Stimulated activated CD4-positive, alpha-beta T cell treated with anti-CD3 and anti-CD28 coated beads, Interleukin-12 subunit alpha, Interleukin-12 subunit beta, amount 100 ng/mL, for 24 hours (primary cell): ENCODE measurements at places on chromosomes 3 and 15.

DNA sequence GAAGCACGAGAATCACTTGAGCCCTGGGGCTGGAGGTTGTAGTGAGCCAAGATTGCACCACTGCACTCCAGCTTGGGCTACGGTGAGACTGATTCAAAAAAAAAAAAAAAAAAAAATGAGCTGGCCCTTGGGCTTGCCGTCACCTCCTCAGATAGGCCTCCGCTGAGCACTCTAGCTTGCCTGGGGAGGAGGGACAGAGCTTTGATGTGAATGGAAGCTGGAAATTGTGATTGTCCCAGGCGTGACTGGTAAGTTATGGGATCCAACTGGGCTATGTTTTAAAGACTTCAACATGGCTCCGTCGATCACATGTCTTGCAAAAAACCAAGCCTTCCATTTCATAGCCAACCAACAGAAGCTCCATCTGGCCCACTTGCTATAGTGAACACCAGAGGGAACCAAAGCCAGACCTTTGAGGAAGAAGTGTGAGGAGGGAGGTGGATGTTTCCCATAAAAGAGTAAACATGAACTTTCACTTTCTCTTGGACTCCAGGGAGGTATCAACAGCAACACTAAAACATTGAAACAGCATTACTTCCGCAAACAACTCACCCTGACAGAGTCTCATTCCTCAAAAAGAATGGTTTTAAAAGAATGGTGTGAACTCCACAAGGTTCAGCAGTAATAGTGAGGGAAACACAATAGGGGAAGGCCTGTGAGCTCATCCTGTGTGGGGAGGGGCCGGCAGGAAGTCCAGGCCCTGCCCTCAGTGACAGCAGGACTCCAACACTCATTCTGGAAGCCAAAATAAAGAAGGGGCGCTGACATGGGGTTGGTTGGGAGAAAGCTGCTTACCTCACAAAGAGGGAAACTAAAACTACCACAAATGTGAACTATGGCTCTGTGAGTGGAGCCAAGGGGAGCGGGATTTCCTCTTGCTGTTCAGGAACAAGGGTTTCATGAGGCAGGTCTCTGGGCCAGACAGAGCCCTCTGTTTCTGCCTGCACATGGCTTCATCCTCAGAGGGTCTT is 59.2 kb upstream of the IL12A start:
- no peak for DNase-seq

DNA sequence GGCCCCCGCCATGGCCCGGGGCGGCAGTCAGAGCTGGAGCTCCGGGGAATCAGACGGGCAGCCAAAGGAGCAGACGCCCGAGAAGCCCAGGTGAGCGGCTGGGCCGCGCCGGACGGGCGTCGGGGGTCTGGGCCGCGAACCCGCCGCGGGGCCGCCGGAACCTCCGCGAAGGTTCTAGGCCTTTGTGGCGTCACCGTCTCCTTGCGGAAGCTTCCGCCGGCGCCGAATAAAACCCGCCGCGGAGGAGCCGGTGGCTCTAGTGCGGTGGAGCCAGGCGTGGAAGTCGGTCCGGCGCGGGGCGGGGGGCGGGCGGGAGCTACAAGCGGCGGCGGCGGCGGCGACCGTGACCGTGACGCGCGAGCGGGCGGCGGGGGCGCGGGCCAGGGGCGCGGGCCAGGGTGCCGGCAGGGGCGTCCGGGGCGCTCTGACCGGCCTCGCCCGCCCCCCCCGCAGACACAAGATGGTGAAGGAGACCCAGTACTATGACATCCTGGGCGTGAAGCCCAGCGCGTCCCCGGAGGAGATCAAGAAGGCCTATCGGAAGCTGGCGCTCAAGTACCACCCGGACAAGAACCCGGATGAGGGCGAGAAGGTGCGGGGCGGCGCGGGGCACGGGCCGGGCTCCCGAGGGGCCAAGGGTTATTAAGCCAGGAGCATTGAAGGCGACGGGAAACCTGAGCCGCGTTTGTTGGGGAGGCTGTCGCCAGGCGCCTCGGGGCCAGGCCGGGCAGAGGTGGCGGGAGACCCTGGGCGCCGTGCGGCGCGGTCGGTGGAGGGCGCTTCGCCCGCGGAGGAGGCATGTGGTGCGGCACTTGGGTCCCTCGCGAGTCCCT is at the start of gene DNAJA4:
TSS of gene DNAJA4 (plus strand) at position 259 of the 833 bp plus-strand sequence. CDS start at position 461, 202 bp downstream.
- peak; percentile 26 for DNase-seq

GRCh38 chr3:30075514-30075913 is 530.9 kb upstream of the TGFBR2 start:
- DNase-seq, result no peak

GRCh38 chr3:65776494-65776893 is 262.2 kb downstream of the MAGI1 start:
- DNase-seq, result no peak

GRCh38 chr15:54017251-54017650 is 39.0 kb downstream of the UNC13C start:
- no peak for DNase-seq

DNA sequence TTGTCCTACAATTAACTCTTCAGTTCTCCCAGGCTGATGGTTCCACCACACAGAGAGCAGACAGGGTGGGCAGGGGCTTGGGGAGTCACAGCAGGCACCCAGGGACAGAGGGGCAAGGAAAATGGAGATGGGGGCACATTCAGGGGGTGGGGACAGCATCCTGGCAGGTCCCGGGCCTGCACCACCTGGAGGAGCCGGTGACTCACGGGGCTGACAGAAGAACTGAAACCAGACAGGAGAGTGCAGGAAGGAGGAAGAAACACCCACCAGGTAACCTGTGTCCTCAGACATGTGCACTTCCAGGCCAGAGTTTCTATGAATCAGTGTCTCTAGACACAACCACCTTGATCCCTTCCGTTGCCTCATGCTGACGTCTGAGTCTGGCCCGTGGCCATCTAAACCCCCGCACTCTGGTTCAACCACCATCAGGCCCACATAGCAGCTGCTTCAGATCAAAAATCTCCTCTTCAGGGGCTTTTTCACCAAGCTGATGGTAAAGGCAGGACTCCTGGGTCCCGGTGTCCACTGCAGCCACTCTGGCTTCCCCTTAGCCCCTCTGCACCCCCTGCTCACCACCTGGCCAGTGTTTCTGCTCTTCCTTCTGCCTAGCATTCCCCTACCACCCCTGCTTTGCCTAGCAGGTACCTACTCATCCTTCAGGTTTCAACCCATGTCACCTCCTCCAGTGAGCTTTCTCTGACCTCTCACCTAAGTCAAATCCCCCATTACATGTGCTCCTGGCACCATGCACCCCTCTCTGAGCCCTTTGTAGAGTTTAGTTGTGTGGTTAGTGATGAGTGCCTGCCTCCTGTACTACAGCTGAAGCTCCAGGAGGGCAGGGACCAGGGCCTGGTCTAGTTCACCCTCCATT is 16.5 kb upstream of the CYP11A1 start:
- peak; percentile 80 for DNase-seq

DNA sequence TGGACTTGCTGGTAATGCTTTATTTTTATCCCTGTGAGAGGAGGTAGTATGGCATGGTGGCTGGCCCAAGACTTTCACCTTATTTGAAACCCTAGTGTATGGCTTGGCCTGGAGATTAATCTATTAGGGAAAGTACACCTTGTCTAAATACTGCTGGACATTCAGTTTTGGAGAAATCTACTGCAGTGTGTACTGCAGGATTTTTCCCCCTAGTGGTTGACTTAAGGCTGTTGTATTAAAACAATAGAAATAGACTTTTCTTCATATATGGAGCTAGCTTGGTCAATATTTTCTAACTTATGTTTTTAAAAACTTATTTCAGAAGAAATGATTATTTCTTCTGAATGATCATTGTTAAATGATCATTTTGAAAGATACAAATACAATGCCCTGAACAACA is 13.9 kb upstream of the SLITRK3 start:
- no peak for DNase-seq

- no peak for DNase-seq
Measured at GRCh38 chr15:100849021-100849854, 30.4 kb upstream of the ALDH1A3 start.

DNA sequence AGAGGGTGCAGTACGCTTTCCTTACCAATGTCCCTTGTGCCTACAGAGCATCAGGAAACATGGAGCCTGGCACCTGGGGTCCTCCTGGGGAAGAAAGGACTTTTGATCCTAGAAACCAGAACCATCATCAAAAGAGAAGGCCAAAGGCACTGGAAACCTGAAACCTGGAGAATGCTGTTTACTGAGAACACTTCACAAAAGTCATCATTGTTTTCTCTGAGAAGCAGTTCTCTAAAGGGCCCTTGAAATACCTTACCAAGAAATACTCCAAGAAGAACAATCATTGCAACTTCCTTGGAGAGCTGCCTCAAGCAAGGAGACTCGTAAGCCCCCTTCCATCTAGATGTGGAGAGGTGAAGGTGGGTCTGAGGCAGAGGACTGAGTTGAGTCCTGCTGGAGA is 66.0 kb downstream of the TLE3 start:
- DNase-seq, result no peak
